ENCODE measurements at places on chromosomes 2 and 18.

DNA sequence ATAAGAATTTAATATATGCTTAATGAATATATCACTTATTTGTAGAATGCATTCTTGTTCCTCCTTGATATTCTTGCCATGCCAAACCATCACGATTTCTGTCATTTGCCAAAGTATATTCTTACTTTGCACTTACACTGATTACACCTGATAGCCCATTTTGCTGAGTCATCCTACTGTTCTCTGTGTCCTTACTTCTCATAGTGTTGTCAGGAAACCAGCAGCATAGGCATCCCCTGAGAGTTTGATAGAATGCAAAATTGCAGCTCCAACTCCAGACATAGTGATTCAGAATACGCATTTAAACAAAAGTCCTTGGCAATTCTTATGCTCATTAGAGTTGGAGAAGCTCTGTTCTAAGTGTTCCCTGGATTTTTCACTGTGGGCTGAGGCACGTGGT is 687.1 kb downstream of the DPP10 start:
- no peak for DNase-seq

GRCh38 chr2:160695402-160696086 is 201.9 kb upstream of the RBMS1 start:
- DNase-seq: no peak

DNA sequence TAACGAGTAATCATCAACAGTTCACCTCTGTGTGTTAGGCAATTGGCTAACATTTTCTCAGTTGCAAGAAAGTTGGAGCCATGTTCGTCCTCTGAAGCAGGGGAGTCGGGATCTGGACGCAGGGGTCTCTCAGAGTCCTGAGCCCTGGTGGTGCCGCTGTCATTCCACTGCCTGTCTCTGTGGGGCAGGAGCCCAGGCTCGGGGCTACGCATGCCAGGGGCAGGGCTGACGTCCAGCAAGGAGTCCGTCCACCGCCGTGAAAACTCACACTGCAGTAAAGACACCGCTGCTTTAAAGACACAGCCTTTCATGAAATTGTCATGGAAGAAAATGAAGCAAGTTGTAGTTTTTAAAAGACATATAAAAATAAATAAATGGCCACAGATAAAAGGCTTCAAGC is 571.1 kb upstream of the SOX11 start:
- no peak for DNase-seq

- DNase-seq: no peak
These were observed 314.3 kb upstream of the COL3A1 start for GRCh38 chr2:188659656-188660406.

- no peak for DNase-seq
These were observed 1134.7 kb upstream of the CDH2 start for GRCh38 chr18:29311580-29311979.

- no peak for DNase-seq
These were observed 317.6 kb upstream of the SMIM21 start for GRCh38 chr18:75745147-75745546.

DNA sequence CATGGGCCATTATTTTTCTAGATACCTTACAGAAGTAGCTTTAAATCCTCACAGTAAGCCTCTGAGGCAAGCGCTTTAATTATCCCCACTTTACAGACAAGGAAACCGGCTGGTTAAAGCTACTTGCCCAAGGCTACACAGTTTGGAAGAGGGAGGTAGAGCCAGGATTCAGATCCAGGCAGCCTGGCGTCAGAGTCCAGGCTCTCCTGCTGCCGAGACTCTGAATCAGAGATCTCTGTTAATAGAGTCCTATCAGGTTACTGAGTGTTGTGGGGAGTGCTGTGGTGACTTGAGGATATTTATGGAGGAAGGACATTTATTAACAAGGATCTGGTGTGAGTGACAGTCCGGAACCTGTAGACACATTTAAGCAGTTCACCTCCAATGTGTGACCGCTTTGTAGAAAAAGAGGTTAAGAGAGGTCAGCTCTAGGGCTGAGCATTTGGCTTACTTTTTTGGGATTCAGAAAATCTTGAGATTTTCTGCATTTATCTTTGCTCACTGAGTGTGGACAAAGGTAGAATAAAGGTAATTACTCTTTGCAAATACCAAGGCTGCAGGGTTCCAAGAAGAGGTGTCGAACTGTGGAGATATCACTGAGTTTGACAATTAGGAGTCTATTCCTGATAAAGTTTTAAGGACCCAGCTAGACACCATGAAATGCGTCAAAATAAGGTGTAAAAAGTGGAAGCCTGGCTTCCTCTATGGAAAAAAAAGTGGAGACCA is 1.6 kb upstream of the CEP192 start:
- DNase-seq: no peak

- DNase-seq: no peak
These were observed 801.4 kb downstream of the BCL11A start for GRCh38 chr2:59752071-59752470.

DNA sequence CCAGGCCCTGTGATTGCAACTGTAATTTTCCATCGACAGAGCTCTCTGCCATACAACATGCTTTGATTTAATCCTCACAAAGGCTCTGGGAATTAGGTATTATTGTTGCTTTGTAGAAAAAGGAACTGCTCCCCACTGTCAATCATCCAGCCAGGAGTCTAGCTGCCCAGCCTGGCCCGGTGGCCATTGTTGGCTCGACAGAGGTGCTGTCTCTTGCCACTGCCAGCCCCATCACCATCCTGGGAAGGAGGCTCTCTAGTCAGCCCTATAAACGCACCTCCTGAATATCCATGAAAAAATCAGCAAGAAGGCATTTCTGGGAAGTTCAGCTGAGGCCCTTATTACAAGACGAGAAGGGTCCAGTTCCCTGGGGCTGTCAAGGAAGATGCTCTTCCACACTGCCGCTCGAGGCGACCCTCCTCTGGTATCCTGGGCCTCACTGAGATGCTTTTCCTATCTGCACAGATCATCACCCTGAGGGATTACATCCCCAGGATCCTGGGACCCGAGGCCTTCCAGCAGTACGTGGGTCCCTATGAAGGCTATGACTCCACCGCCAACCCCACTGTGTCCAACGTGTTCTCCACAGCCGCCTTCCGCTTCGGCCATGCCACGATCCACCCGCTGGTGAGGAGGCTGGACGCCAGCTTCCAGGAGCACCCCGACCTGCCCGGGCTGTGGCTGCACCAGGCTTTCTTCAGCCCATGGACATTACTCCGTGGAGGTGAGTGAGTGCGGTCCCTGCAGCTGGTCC is 71.0 kb downstream of the TPO start:
- no peak for DNase-seq

DNA sequence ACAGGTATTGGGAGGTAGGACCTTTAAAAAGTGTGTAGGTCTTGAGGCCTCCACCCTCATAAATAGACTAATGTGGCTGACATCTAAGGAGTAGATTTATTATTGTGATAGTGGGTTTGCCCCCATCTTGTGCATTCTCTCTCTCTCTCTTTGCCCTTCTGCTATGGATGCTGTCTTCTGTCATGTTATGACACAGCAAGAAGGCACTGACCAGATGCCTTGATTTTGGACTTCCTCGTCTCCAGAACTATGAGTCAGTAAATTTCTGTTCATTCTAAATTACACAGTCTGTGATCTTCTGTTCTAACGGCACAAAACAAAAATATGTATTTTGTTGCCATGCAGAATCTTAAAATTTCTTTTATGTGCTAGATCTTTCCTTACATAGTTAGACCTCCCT is 66.9 kb downstream of the ATAD2B start:
- DNase-seq: no peak

DNA sequence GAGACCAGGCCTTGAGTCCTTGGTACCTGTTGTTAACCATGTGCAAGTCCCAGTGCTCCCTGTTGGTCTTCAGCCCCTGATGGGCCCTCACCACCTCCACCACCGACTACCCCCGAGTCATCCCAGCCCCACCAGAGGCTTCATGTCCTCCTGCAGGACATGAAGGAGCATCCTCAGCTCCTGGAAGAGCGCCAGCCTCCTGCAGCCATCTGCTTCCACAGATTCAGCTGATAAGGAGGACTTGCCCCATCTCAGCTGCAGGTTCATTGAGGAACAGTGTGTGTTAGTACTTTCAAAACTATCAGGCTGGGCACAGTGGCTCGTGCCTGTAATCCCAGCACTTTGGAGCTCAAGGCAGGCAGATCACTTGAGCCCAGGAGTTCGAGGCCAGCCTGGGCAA is 151.9 kb downstream of the ATP9B start:
- DNase-seq: no peak

DNA sequence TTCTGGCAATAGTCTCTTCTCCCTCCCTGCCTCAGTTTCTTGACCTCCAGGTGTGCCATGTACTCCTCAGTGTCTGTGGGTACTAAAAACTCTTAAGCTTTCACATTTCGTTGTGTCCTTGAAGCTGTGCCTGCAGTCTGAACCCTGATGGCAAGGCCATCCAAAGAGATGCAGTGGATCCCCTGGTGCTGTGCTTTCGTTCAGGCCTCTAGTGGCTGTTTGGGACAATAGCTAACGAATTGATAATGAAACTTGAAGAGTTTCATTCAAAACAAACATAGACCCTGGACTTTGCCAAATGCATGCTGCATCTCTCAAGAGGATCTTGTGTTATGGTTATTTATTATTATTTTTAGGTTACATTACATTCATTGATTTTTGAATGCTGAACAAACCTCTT is 523.1 kb upstream of the FSIP2 start:
- DNase-seq: no peak

DNA sequence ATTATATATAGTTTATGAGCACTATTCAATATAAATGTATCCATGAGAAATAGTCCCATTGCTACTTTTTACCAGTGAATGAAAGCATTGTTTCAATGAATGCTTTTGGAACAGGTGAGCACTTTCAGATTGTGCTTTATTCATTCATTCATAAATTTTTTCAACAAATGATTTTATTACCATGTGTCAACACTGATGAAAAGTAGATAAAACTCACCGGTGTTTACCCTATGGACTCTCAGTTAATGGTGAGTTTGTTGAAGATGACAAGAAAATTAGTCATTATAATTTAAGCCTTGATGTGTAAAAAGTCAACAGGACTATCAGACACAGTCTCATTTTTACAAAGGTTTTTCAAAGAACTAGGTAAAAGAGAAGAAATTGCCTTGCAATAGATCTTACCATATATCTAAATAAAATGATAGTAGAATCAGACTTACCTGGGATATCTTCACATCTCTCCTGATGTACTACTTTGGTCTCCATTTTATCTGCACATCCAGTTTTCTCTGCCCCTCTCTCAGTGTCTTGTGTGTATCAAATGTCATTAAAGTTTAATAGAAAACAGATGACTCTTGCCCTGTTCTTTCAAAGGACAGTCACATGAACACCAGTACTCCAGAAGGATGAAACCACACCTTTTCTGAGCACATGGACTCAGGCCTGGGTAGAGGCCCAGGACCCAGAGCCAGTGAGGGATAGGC is 325.3 kb upstream of the RND3 start:
- no peak for DNase-seq

GRCh38 chr2:105329561-105330495 is at the start of gene TGFBRAP1:
TGFBRAP1 (minus strand) TSS chr2:105329735; CDS start chr2:105308301, 21,434 bp downstream.
- DNase-seq: peak; percentile 41
